ENCODE measurements at places on chromosomes 1 and 21. TPM values are rescaled to one million over a fixed set of nuclear protein-coding genes. Genes with fewer than 3 reads are reported as not detected.

PDXK gene
- total RNA-seq: 58.6 TPM

DNA sequence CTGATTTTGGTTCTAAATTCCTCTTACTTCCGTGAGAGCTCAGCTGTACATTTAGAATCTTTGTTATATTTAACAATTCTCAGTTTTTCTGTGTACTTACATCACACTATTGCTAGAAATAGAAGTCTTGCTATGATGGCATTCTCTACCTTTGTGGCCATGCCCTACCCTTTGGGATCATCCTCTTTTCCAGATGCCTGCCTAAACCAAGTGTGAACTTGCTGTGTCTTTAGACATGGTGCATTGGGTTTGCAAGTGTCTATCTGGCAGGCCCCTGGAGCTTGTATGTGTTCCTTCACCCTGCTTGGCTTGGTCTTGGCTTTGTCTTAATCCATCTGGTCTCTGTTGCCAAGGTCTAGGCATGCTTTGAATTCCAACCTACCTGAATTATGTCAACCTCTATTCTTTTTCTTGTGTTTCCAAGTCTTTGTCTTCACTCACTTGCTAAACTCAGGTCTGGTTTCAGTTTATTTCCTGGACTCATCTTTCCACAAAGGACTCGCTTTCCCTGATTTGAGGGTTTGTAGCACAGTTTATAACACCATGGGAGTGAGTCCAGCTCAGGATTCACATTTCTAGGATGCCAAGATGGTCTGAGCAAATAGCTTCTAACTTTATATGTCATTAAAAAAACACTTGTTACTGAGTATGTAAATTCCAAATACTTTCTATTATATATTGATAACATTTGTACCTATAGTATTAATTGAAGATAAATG lies 20.6 kb upstream of the APOBEC4 start:
- DNase-seq: no peak

- DNase-seq: no peak
These were observed 20.2 kb downstream of the ACBD3 start for GRCh38 chr1:226166341-226166740.

DNA sequence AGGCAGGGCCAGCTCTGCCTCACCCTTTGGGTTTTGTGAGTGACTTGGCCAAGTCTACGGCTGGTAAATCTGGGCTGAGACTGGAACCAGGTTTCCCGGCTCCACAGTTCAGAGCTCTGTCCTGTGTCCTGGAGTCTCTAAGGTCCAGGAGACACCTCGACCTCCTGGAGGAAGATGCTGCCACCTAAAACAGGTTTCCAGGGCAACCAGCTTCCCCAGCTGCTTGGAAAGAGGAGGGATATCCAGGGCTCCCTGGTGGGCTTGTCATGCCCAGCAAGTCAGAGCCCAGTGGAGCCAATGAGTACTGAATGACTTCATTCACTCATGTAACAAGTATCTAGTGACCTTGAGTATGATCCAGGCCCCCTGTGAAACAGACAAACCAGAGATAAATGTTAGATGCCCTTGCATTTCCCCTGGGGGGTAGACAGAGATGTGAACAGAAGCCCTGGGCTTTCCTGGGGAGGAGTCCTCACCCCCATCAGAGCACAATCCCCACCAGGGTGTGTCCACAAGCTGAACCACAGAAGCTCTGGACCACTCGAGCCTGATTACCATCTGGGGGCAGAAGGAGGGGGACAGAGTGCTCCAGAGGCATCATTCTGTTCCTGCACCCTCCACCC lies 181.2 kb upstream of the RAB4A start:
- peak; percentile 42 for DNase-seq

- DNase-seq: no peak
These were observed 536.9 kb downstream of the ADGRL2 start for GRCh38 chr1:82337635-82338034.
